EH (cell line): ENCODE measurements at places on chromosomes 12 and 14.

GRCh38 chr12:110635055-110635454, 21.1 kb downstream of the TCTN1 start:
- DNase-seq, result no peak

GRCh38 chr12:111032591-111032919, 112.2 kb upstream of the MYL2 start:
- no peak for DNase-seq

DNA sequence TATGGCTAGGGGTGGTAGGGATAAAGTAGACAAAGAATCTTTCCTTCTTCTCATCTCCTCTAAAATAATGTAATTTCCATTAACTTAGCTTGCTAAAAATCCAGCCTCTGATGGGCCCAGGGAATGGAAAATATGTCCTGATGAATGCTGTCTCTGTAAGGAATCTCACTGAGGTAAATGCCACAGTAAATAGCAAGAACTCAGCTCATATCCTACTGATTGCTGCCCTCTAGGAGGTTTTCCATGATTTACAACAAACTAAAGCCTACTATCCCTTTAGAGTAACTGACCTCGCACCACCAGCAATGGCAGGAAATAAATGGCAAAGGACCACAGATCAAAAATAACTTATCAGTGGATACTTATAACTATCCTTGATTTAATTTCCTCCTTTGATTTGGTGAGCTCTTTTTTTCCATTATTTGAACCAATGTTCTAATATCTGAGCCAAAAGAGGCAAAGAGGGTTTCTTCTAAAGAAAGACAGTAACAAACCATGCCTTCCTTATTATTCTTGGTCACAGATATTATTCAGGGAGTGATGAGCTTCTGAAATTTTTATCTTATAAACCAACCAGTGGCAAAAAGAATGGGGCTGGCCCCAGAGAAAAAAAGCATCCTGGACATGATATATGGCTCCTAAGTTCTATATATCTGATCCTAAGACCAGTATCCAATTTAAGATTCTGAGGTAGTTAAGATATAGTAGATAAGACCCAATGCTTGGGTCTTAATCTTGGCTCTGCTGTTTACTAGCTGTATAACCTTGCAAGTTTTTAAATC, 43.8 kb downstream of the SENP1 start:
- DNase-seq, result peak; percentile 21

- DNase-seq, result no peak
These were observed 15.0 kb downstream of the OTX2 start for GRCh38 chr14:56795284-56795622.

DNA sequence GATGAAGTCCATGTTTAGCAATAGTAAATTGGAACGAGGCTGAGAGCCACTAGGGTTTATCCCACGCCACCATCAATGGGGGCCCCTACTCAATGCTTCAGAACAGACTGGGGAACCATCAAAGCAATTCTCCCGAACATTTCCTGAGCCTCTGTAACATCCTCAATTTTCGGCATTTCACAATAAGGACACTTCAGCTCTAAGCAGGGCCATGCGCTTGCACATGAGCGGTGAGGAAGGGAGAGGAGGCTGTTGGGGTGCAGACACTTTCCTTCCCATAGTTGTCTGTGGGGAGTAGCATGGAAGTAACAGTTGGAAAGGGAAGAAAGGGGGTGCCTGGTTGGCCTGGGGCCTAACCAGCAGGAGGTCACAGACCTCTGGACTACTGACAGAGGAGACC, 129.9 kb upstream of the PRMT8 start:
- no peak for DNase-seq

DNA sequence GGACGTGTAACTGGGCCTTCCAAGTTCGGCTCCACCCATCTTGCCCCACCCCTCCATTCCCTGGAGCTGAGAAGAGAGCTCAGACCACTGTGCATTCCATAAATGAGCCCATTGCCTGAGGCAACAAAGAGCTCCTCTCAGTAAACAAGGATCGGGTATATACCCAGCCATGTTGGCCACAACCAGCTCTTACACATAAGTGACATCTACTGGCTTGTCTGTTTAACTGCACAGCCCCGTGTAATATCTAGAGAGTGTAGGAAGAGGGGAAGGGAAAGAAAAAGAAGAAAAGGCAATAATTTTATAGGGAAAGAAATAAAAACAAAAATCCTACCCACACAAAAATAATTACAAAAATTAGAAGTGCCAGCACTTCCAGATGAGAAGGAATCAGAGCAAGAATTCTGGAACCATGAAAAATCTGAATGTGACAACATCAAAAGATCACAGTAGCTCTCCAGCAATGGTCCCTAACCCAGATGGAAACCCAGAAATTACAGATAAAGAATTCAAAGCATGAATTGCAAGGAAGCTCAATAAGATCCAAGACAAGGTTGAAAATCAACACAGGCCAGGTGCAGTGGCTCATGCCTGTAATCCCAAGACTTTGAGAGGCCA, 308.1 kb downstream of the RPAP3 start:
- DNase-seq, result peak; percentile 93

DNA sequence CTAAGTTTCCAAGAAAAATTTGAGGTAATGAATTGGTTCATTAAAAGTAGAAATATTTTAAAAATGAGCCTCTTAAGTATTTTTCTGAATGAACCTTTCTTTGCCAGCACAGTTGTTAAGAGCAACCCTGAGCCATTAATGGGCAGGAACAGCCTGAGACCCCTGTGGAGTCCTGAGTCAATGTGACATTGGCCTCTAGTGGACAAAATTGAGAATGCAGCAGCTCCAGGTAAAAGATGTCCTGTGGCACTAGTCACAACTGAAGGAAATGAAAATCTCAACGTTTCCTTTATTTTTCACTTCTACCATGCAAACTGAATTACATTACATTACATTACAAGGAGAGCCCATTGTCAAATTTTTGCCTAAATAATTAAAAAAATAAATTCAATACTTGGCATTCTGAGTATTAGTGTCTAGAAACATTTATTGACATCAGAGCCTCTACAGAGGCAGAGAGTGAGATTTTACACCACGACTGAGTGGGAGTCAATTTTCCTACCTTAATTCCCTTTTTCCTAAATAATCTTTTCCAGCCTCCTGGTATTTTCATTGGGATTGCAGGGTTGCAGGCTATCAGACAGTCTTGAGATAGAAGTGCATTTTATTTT, 135.7 kb downstream of the PPM1H start:
- peak; percentile 74 for DNase-seq

GRCh38 chr14:105337433-105337832, 22.9 kb downstream of the PACS2 start:
- DNase-seq, result no peak

- no peak for DNase-seq
These were observed 49.0 kb upstream of the SLC8A3 start for GRCh38 chr14:70237710-70238109.

GRCh38 chr14:68800953-68801352, 8.1 kb upstream of the ZFP36L1 start:
- DNase-seq, result no peak

DNA sequence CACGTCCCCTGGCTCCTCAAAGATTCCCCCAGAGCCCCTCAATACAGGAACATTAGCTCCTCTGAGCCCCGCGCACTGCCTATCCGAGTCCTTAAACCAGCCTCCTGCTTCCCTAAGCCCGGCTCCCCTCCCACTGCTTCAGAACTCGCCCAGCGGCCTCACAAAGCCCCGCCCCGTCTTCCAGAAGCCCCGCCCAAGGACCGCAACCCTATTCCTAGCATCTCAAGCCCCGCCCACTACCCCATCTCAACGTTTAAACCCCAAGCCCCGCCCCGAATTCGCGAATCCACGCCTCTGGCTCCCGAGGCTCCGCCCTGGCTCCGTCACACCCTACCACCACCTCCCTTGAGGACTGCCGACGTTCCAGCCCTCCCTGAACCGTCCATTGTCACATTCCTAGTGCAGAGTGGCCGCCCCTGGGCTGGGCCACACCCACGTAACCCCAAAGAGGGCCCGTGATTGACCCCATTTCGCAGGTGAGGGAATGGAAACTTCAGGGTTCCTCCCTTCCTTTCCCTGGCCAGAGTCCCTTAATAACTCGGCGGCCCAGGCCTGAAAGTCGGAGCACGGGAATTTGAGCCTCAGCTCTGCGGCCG, 646 bp upstream of the CORO1C start:
- peak; percentile 98 for DNase-seq

DNA sequence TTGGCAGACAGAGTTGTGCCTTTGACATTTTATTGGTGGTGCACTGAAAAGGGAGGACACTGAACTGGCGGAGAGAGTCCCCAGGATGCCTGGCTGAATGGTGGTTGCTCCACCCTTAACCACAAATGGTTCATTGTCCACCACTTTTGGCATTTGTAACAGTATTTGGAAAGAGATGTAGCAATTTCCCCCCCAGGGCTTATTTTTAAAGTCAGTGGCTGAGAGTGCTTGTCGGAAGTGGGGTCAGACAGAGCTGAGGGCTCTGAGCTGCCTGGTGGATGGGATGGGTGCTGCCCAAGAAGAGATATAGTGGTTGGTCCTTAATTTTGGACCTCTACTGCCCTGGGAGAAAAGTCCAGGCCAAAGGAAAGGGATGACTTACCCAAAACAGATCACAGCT, 31.5 kb upstream of the FGF6 start:
- peak; percentile 23 for DNase-seq
